ENCODE measurements at places on chromosomes 11 and 22.

GRCh38 chr22:41458161-41458728, 10.2 kb downstream of the PHF5A start:
- peak; percentile 69 for DNase-seq

- DNase-seq = no peak
Measured at GRCh38 chr11:61556621-61557020, 24.3 kb downstream of the SYT7 start.

- DNase-seq = no peak
Measured at GRCh38 chr11:35127619-35128018, 11.4 kb upstream of the CD44 start.

DNA sequence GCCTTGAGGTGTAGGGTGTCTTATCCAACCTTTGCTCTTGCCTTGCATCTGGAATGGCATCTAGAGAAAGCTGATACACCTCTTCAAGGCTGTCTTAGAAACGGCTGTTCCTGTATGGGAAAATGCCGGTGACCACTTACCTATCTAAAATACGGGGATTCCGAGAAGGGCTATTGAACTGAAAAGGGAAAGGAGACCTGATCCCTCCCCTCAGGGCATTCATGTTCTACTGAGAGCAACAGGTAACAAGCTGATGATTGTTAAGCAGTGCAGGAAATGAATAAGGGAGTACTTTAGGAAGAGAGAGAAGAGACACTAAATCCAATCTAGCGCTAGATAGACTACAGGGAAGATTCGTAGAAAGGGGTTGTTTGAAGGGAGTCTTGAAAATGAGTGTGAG, 1388.1 kb downstream of the FAM181B start:
- no peak for DNase-seq

DNA sequence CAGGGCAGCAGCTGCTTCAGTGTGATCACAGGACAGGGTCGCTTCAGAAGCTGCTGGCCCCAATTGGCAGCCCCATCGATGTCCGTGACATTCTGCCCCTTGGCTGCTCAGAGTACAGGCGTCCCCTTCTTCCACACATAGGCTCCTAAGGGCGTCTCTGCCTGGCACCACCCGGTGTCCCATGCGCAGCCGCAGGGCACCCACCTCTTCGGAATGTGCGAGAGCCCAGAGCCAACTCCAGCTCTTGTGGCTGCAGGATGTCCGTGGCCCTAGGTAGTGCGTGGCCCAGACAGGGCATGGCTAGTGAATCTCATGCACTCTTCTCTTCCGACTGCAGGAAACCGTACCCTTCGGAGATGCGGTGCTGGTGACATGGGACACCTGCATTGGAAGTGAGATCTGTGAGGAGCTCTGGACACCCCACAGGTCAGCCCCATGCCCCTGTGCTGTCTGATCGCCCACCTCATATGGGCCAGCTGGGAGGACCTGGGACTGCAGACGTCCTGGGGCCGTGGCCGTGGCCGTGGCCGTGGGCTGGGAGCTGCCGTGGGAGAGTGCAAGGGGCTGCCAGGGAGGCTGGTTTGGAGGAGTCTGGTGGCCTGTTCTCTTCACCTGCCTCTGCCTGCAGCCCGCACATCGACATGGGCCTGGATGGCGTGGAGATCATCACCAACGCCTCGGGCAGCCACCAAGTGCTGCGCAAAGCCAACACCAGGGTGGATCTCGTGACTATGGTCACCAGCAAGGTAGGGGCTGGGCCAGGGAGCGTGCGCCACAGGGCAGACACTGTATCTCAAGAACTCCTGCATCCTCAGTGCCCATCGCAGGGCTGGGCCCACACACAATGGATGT, 20.2 kb downstream of the NADSYN1 start:
- DNase-seq = no peak

DNA sequence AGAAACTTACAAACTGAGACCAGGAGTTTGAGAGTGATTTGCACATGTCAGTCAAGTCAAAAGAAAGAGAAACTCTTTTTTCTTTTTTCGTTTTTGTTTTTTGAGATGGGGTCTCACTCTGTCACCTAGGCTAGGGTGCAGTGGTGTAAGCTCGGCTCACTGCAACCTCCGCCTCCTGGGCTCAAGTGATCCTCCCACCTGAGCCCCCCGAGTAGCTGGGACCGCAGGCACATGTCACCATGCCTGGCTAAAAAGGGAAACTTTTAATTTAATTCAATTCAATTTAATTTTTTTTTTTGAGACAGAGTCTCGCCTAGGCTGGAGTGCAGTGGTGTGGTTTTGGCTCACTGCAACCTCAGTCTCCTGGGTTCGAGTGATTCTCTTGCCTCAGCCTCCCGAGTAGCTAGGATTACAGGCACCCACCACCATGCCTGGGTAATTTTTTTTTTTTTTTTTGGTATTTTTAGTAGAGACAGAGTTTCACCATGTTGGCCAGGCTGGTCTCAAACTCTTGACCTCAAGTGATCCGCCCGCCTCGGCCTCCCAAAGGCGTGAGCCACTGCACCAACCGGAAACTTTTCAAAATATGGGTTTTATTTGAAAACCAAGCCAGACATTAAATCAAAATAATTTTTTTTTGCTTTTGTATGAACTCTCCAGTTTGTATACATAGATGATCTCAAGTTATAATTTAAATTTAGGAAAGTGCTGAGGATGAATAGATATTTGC, 9.9 kb downstream of the UCP3 start:
- DNase-seq = no peak

- DNase-seq = no peak
Measured at GRCh38 chr11:47127213-47127612, 49.5 kb downstream of the ARFGAP2 start.

GRCh38 chr11:76653674-76654284, 16.8 kb downstream of the LRRC32 start:
- DNase-seq = no peak

DNA sequence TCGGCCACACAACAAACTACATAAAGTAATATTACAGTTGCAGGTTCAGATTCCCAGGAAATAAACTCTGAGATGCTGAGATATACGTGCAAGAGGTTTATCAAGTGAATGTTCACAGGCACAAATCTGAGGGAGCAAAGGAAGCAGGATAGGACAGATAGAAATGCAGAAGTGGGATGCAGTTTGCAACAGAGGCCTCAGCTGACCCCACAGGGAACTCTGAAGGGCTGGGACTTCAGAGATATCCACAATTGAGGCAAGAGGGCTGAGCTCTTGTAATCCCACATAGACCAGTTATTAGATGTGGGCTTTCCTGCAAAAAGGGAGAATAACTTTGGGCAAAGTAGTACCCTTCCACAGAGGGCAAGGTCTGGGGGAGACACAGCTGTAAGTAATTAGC, 25.4 kb upstream of the ARHGAP20 start:
- no peak for DNase-seq

GRCh38 chr22:48717076-48717810, 1110.4 kb downstream of the BRD1 start:
- DNase-seq = no peak

DNA sequence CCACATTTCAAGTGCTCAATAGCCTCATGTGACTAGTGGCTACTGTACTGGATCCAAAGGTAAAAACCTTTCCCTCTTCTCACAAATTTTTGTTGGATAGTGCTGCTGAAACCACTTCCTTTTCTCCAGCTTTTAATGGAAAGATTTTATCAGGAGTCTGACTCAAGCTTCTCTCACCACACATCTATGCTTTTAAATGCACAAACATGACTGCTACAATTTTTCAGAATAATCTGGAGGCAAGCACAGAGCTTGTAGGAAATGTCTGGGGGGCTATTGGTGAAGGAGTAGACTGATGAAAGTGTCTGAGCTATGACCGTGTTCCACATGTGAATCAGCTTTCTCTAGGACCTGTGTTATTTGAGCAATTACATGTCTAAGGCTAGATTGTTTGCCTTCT, 101.1 kb upstream of the FAT3 start:
- no peak for DNase-seq

- no peak for DNase-seq
Measured at GRCh38 chr22:30931541-30932300, 36.9 kb downstream of the MORC2 start.

DNA sequence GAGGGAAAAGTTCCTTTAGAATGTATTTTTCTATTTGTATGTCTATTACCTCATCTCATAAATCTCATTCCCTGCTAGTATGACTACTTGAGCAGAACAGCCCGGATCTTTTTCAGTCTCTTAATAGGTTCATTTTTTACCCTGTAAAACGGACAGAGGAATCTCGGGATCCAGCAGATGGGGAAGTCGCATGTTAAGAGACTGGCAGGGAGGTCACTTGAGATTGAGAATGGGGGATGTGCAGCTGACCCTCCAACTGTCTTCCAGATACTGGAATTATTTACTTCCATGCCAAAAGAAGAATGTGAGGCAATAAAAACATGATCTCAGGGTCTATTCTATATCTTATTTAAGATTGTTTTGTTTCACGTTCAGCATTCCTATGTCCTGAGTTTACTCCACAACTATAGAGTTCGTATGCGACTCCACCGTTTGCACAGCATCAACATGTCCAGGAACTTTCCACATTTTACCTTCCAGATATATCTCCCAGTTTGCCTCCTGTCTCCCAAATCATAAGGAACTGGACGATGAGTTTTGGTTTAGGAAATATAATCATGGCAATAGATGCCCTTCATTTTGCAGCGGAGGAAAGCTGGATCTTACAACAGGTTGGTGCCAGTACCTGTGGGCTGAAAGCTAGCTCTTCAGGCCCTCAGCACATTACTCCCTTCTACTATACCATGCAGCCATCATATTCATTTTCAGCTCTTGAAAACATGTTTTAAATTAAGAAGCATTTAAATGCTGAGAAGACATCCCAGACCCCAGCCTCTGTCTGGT, 181.5 kb downstream of the MAML2 start:
- no peak for DNase-seq

DNA sequence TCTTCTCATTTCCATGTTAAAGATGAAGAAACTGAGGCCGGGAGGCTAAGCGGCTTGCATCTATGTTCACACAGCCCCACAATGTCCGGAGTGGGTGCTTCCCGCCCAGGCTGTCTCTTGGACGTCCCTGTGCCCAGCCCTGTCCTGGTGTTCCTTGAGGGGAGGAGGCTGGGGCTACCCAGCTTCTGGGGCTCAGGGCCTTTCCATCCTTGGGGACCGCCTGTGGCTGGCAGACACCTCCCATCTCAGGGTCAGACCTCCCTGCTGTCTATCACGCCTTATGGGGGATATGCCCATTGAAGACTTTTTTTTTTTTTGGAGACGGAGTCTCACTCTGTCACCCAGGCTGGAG, 95.5 kb downstream of the WNT7B start:
- no peak for DNase-seq

- no peak for DNase-seq
Measured at GRCh38 chr22:22210889-22211833, 33.4 kb upstream of the VPREB1 start.

- no peak for DNase-seq
Measured at GRCh38 chr11:11662578-11662977, 40.8 kb upstream of the GALNT18 start.

- DNase-seq = no peak
Measured at GRCh38 chr11:123069908-123070821, 8.2 kb upstream of the HSPA8 start.

- DNase-seq = no peak
Measured at GRCh38 chr11:105769627-105770026, 159.8 kb downstream of the GRIA4 start.

DNA sequence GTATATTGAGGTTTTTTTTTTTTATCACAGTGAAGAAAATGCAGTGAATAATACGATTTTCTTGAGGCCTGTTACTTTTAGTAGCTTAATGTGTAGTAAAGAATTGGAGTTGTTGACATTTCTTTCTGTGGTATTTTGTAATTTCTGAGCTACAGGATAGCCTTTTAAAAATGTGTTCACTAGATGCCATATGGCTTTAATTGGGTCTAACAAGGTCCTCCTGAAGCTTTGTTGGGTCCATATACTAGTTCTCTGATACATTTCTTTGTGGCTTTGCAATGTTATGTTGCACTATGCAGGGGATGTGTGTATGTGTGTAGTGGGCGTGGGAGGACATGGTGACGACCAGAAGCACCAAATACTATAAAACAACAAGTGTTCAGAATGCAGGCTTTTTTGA, 25.1 kb downstream of the FBXO7 start:
- no peak for DNase-seq

DNA sequence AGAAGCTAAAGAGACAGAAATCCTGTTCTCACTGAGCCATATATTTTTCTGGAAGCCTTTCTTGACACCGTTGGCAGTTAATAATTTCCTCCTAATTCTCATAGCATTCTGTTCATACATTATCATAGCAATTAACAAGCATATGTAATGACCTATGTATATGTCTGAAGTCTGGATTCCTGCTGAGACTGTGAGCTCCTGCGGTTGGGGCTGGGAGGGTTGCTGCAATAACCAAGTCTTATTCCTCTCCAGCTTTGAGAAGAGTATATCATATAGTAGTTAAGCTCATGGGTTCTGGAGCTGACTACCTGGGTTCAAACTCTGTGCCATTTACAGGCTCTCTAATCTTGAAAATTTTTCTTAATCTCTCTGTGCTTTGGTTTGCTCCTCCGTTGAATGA, 175.2 kb downstream of the MAML2 start:
- DNase-seq = no peak

DNA sequence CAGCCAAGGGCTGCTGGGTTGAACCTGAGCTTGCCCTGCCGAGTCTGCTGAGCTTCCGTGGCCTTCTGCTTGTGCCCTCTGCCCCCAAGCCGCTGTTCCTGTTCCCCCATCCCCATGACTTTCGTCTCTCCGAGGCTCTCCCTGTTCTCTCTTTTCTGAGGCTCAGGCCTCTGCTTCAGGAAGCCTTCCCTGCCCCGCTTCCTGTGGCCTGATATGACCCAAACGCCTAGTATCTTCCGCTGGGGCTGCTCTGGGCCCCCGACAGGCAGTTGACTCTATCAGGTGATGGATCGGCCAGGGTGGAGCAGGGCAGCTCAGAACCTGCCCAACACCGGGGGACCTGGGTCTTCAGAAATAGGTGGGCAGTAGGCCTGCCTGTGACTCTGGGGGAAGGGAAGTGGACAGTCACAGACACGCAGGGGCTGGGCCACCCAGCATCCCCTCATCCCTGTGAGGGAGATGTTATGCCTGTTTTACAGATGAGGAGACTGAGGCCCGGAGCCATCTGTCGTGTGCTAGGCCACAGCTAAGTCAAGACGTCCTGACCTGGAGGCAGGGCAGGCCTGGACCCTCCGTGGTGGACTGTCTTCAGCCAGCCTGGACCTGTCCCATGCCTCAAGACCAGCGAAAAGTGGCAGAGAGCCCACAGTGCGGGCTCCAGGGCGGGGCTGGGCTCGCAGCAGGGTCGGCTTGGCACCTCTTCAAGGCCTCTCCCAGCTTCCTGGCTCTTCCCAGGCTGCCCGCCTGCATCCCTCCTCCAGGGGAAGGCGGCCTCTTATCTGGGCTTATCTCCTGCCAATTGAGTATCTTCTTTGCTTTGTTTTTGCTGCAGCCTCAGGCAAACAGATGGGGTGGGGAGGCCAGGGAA, 16.2 kb downstream of the BAD start:
- peak; percentile 57 for DNase-seq

- DNase-seq = no peak
Measured at GRCh38 chr11:127713226-127713625, 712.7 kb upstream of the KIRREL3 start.

- DNase-seq = no peak
Measured at GRCh38 chr11:61873588-61874376, 17.6 kb downstream of the FADS3 start.
